ENCODE measurements at places on chromosomes 6 and 20. TPM values are rescaled to one million over a fixed set of nuclear protein-coding genes. Genes with fewer than 3 reads are reported as not detected.

DNA sequence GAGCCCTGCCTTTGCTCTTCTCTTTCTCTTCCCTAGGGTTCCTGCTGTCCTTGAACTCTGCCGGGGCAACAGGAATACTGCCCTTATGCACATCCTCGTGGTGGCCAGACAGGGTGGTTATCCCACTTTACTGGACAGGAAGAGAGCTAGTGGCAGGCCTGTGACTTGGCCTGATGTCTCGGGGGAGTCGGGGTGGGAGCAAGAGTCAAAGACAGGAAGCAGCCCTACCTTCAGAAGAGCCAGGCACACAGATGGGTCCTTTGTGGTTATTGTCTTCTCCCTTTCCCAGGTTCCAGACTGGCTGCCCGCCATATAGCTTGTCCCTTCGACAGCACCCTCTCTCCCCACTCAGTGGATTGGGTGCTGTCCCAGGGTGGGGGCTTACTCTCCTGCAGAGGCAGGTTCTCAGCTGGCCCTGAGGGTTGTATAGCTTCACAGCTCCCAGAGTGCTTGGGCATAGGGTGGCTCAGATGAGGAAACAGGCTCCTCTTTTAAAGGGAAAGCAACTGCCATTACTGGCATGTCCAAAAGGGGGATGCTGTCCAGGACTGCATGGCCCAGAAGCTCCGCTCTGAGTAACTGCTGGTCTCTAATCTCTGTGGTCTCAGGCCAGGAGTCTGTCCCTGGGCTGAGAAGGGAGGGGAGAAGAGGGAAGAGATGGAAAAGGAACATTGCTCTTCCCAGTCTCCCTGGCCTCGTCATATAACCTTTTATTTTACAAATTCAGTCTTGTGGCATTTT is 17.3 kb downstream of the PLCG1 start:
- no peak for DNase-seq

GRCh38 chr20:31608251-31608945 is 3.3 kb downstream of the ID1 start:
- DNase-seq, result peak; percentile 92

DNA sequence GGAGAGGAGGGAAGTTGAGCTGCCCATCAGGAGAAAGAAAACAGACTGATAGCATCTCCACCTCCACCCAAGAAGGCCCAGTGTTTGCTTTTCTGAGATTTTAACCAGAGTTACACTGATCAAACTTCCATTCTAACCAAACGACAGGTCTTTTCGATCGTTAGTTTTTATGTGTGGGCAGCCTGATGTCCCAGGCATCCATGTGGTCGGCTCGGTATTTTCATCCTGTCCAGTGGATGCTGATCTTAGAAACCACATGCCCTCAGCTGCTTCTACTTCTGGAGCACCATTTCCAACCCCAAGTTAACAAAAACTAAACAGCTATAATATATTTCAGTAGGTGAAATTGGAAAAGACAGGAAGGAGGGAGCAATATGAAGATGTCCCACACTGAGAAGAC is 536.8 kb upstream of the JAG1 start:
- no peak for DNase-seq

GRCh38 chr6:7697820-7698623 is 27.9 kb upstream of the BMP6 start:
- no peak for DNase-seq

DNA sequence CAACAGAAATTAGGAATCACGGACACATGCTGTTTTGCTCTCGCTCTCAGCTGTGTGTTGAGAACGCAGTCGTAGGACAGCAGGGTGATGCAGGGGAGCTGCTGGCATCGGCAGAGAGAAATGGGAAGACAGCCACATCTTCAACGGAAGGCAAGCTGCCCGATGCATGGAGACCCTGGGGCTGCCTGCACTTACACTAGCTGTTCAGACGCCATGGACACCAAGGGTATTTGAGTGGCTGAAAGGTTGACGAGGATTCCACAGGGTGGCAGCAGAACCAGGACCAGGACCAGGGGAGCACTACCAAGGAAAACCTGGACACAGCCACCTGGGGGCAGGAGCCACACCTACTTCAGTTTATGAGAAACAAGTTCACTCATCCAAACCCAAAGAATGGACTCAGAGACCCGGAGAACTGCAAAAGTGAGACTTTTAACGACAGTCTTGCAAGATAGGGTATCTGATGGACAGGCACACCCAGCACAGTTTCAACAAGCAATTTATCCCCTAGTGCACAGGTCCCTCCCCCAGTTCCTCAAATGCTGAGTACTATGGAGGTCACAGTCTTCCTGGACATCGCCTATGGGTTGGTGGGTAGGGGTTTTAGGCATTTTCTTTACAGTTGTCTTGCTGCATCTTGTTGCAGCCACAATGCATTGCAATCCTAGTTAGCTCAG is 56.3 kb upstream of the ENTPD6 start:
- no peak for DNase-seq

DNA sequence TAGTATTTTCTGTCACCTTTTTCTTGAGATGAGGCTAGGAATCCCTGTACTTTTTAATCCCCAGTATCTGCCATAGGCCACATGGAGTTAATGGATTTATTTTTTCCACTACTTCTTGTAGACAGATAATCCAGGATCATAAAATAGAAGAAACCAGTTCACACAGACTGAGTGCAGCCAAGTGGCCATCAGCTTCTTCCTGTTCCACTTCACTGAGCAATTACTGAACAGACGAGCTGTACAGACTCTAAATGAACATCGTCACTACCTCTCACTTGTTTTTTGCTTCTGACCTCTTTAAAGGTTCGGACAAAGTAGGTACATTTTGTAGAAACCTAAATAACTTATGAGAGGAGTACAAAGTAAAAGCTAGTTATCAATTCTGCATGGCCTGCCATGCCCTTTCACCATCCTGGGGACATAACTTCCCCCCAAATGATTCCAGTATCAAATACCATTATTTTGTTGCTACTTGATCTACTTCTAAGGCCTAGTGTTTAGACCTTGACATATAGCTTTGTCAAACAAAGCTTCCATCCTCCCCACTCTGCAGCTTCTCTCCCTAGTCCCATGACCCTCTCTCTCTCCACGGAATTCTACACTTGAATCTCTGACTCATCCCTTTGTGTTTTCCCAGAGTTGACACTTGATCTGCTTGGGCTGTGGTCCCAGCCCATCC is 34.4 kb upstream of the ARHGAP18 start:
- no peak for DNase-seq

DNA sequence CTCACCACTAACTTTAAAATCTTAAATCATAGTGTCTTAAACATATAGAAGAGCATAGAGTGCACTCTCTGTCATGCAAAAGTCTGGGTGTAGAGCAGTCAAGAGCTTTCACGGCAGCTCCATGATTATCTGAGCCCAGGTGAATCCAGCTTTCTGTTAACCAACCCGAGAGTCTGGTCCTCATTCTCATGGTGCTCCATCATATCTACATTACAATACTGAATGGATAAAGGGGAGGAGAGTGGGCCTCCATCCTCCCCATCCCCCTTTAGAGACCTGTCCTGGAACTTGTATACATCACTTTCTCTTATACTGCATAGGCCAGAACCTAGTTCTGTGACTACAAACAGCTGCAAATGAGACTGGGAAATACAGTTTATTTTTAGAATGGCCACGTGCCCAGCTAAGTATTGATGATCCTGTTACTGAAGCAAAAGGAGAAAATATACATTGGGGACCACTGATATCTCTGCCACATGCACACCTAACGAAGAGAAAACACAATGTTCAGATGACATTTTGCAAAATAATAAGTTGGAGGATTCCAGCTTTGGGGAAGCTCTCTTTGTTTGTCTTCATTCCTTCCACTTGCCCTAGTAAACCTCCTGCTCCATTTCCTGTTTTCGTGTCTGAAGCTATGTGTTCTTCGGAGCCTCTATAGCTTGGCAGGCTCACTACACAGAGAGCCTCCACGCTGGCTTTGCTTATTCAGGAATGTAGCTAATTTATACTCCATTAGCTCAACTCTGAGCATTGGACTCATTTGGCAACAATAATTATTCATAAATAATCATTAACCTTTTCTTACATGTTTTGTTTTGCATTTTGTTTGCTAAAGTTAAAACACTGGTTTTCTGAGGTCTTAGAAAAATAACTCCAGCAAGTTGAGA is 110.1 kb downstream of the IYD start:
- peak; percentile 43 for DNase-seq

Gene NRSN1
- 0.34 TPM for polyA plus RNA-seq

Gene GGTLC1
- polyA plus RNA-seq, result not detected

Gene EHMT2
- 98.4 TPM for polyA plus RNA-seq

Gene ATAT1
- 43.3 TPM for polyA plus RNA-seq

Gene HLA-C
- 115 TPM for polyA plus RNA-seq

Gene MYB
- 5.5 TPM for polyA plus RNA-seq
